Adrenal gland (tissue), 19 donors: ENCODE measurements at places on chromosomes 3 and 15. TPM values are rescaled to one million over a fixed set of nuclear protein-coding genes. Genes with fewer than 3 reads are reported as not detected.

GRCh38 chr3:43649365-43649968, 27.7 kb upstream of the ANO10 start:
- H3K4me3 ChIP-seq = no peak overlapping the region
- H3K4me1 ChIP-seq = no peaks in the 10 kb centered on the region
- no peaks in the 10 kb centered on the region for H3K36me3 ChIP-seq
- DNase-seq = no peak
- no peak overlapping the region for H3K27ac ChIP-seq

DNA sequence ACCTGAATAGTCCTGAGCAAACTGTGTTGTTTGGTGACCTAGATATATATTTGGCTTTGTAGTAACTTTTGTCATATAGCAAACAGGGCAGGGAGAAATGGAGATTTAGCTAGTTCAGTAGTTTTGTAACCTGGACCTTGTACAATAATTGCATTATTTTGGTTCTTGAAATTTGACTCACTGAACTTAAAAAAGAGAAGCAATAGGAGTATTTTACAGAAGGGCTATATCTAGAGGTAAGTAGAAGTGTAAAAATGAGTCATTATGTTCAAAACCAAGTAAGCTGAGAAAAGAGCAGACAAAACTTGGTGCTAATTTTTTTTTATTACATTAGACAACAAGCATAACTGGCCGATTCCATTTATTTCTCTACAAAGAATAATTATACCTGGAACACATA, 505.4 kb downstream of the ZIC1 start:
- no peak for DNase-seq
- no peak overlapping the region for H3K4me3 ChIP-seq
- no peaks in the 10 kb centered on the region for H3K27me3 ChIP-seq
- H3K36me3 ChIP-seq = no peaks in the 10 kb centered on the region
- no peaks in the 10 kb centered on the region for H3K4me1 ChIP-seq

DNA sequence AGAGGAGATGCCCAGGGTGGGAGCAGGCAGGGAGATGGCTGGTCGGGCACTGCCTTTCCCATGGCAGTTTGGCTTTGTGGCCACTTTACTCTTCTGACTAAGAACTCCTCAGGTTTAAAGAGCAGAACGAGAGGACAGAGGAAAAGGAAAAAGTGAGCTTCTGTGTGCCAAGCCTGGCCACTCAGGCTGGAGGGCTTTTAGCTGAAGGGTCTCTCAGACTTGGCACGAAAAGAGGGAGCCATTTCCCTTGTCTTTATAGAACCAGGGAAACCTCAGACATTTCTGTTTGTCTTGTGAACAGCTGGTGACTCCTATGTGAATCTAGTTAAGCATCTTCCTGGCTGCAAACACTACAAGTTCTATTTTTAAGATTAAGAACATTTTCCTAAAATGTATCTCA, 23.3 kb upstream of the PSMD6 start:
- no peaks in the 10 kb centered on the region for H3K36me3 ChIP-seq
- no peak for DNase-seq
- H3K4me1 ChIP-seq = no peaks in the 10 kb centered on the region

DNA sequence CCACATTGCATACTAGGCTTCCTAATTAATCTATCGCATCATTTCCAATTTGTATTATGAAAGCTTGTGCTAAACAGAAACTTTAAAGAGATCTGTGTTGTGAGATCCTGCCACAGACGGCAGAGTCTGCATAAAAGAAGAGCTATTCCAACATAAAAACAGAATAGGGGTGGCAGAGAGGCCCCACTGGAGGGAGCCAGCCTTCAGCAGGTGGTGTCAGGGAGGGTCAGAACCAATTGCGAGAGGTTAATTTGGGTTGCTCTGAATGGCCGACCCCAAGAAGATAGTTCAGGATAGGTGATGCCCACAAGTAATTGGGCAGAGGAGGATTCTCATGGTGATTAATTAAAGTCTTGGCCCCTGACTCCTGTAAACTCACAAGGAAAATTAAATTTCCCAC, 74.8 kb downstream of the DCLK3 start:
- H3K27me3 ChIP-seq = no peaks in the 10 kb centered on the region
- DNase-seq = no peak

GRCh38 chr3:129988429-129988828, 13.9 kb downstream of the TRH start:
- DNase-seq = no peak
- H3K4me3 ChIP-seq = no peak overlapping the region
- no peaks in the 10 kb centered on the region for H3K27me3 ChIP-seq
- H3K36me3 ChIP-seq = no peaks in the 10 kb centered on the region

DNA sequence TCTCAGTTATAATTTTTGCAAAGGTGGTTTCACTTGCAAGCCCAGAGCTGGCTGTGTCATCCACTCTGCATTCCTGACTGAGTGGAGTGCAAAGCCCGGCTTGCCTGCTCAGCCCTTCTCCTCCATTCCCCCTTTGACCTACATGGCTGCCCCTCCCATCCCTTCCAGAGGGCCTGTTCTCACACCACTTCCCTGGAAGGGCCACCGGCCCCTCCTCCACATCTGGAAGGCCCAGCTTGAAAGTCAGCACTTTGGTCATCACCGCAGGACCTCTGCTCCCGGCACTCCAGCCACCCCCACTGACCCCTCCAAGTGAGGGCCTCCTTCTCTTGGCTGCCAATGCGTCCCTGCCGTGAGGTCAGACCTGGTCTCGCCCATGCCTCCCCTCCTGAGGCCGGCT, 74.1 kb upstream of the RNF7 start:
- no peaks in the 10 kb centered on the region for H3K36me3 ChIP-seq
- no peak overlapping the region for H3K27ac ChIP-seq
- H3K4me3 ChIP-seq = no peak overlapping the region
- peaks cover 40% of the 10 kb centered on the region for H3K4me1 ChIP-seq
- DNase-seq = peak; percentile 45
- H3K27me3 ChIP-seq = no peaks in the 10 kb centered on the region

GRCh38 chr15:63223463-63223862, 34.1 kb downstream of the RAB8B start:
- H3K4me1 ChIP-seq = peaks cover 46% of the 10 kb centered on the region
- DNase-seq = no peak
- no peak overlapping the region for H3K27ac ChIP-seq
- no peaks in the 10 kb centered on the region for H3K36me3 ChIP-seq
- H3K4me3 ChIP-seq = no peak overlapping the region

- DNase-seq = peak; percentile 96
- peak within 1 kb of the TSS; percentile 81 for H3K27ac ChIP-seq
- peak within 1 kb of the TSS; percentile 86 for H3K4me3 ChIP-seq
- H3K4me1 ChIP-seq = peaks cover 37% of the 10 kb centered on the region
Measured at GRCh38 chr15:84600687-84601554, at the start of gene ZSCAN2. Gene ZSCAN2 (plus strand): TSS chr15:84601009. CDS start chr15:84603928, 2,919 bp downstream.

GRCh38 chr3:27943106-27943505, 221.0 kb upstream of the EOMES start:
- DNase-seq = peak; percentile 6
- no peaks in the 10 kb centered on the region for H3K36me3 ChIP-seq

DNA sequence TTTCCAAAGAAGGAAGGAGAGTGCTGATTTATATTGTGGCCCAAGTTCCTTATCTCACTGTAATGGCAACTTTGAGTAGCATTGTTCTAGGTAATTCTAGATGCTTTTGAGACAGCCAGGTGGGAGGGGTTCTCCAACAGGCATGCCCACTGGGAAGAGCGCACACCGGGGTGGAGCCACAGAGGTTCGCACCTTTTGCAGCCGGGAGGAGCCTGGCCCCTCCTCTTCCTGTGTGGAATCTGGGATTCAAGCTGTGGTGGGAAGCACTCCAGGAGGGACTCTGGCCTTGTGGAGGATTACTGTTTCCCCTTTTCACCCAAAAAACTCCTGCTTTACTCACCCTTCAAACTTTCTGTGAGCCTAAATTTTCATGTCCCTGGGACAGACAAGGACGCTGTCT, 53.1 kb downstream of the CFAP20DC start:
- H3K4me3 ChIP-seq = no peak overlapping the region
- no peak overlapping the region for H3K27ac ChIP-seq
- no peaks in the 10 kb centered on the region for H3K36me3 ChIP-seq
- no peaks in the 10 kb centered on the region for H3K27me3 ChIP-seq
- peaks cover 19% of the 10 kb centered on the region for H3K4me1 ChIP-seq

DNA sequence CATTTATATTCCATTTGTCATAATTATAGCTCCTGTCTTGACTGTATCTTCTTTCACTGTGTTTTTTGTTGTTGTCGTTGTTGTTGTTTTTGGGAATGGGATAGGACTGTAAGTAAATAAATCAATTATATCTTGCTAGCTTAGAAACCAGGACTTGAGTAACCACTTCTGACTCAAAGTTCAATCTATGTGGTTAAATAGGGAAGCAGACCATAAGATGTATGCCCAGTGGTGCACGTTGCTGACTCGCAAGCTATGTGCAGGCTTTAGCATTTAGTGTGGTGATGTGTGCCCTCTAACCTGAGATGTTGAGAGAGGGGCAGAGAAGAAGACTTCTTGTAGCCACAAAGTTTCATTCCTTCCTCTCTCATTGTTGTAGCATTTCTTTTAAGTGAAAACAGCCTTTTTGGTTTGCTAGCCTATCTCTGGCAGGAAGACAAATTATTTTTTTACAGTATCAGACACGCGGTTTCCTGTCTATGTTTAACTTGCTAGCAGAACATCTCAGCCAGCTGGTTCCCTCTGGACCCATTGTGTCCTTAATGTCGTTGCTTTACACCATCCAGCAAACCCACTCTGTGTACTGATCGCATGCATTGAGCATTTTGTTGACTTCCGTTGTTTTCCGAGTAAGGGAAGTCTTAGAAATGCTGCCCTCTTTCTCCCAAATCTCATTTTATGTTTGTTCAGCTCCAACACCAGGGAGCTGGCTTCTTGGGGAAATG, 52.1 kb downstream of the TGFBR2 start:
- no peak for DNase-seq
- H3K4me1 ChIP-seq = peaks cover 89% of the 10 kb centered on the region
- no peaks in the 10 kb centered on the region for H3K27me3 ChIP-seq
- peak overlapping the region; percentile 69 for H3K27ac ChIP-seq
- no peak overlapping the region for H3K4me3 ChIP-seq

DNA sequence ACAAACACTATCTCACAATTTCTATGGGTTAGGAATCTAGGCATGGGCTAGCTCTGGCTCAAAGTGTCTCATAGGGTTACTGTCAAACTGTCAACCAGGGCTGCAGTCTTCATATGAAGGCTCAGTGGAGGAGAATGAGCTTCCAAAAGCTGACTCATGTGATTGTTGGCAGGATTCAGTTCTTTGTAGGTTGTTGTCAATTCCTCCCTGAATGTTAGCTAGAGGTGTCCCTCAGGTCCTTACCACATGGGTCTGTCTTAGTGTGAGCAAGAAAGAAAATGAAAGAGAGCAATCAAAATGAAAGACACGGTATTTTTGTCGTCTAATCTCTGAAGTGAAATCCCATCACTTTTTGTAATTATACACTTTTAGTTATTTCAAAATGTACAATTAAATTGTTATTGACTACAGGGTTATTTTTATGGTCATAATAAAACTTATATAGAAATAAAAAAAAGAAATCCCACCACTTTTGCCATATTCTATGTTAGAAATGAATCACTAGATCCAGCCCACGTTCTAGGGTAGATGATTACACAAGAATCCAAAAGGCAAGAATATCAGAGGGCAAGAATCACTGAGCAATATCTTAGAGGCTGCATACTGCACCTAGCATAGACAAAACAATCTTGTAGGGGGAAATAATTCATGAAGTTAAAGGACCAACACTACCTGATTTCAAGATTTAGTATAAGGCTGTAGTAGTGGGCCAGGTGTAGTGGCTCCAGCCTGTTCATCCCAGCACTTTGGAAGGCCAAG, 8.4 kb downstream of the ACSBG1 start:
- no peaks in the 10 kb centered on the region for H3K4me1 ChIP-seq
- DNase-seq = no peak
- no peak overlapping the region for H3K27ac ChIP-seq
- no peak overlapping the region for H3K4me3 ChIP-seq
- no peaks in the 10 kb centered on the region for H3K36me3 ChIP-seq

DNA sequence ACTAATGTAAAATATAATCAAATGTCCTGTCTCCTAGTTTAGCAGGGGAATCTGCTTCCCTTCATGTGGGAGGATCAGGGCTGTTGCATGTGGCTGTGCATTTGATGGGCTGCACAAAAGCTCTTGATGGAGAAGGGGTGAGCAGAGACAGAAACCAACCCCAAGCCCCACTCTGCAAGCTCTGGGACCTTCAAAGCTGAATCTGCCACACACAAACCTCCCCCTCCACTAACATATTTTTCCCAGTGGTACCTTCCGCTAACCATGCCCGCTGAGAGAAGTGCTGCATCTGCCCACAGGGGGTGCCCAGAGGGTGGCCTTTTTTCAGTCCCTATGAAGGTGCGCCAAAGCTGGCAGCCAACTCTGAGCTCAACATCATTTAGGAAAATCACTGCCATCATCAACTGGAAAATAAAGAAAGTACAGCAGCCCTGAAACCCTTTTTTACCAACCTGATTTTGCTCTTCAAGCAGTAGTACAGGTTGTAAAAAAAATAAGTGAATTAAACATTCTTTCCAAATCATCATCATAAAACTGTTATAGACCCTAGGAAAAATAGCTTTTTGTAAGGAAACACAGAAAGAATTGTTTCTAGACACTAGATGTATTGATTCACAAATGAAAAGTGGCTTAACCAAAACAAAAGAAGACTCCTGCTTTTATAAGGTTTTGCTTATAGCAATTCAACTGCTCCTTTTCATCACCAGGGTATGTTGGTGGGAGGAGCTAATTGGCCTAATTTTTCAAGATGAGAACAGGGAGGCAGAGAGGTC, 97.0 kb downstream of the HHLA2 start:
- H3K4me1 ChIP-seq = no peaks in the 10 kb centered on the region
- H3K27me3 ChIP-seq = no peaks in the 10 kb centered on the region
- no peak overlapping the region for H3K27ac ChIP-seq
- DNase-seq = no peak
- H3K4me3 ChIP-seq = no peak overlapping the region

DNA sequence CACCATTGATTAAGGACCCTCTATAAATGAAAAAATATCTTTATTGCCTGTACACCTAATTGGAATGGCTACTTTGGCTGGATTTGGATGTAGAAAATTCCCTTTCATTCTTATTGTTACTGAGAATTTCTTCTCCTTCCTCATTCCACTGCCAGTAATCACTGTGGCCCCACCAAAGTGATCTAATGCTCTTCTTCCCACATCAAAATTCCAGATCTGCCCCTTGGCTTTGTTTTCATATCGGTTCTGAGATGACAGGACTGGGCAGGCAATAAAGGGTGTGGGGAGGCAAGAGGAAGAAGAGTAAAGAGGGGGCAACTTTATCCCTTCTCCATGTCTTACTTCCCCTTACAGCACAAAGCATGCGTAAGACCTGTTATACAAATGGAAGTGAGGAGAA, 2.1 kb downstream of the ANKUB1 start:
- H3K27ac ChIP-seq = no peak overlapping the region
- H3K4me1 ChIP-seq = no peaks in the 10 kb centered on the region
- no peaks in the 10 kb centered on the region for H3K36me3 ChIP-seq
- H3K27me3 ChIP-seq = peaks cover 8% of the 10 kb centered on the region

BCL2A1 gene
- 1.8 TPM for polyA plus RNA-seq

GPR160 gene
- 0.88 TPM for polyA plus RNA-seq

ATP10A gene
- polyA plus RNA-seq = 19.6 TPM

ANKRD34C gene
- polyA plus RNA-seq = 0.08 TPM

A4GNT gene
- polyA plus RNA-seq = not detected

FAM81A gene
- polyA plus RNA-seq = 0.31 TPM

PLCB2 gene
- polyA plus RNA-seq = 5.4 TPM

GOLGA6L10 gene
- polyA plus RNA-seq = 4.0 TPM

NAALADL2 gene
- 0.24 TPM for polyA plus RNA-seq

ZBED2 gene
- not detected for polyA plus RNA-seq

C15orf39 gene
- 12.4 TPM for polyA plus RNA-seq

LMCD1 gene
- 10.4 TPM for polyA plus RNA-seq

ADAMTS7 gene
- 0.70 TPM for polyA plus RNA-seq

ZDHHC19 gene
- 5.9 TPM for polyA plus RNA-seq

FETUB gene
- polyA plus RNA-seq = not detected
